ENCODE measurements at places on chromosomes 6 and 20.
A peak's percentile ranks its signal among the peaks of the same experiment; 100 is the strongest.

GRCh38 chr20:2114990-2115681, 13.5 kb downstream of the STK35 start:
- DNase-seq = no peak

DNA sequence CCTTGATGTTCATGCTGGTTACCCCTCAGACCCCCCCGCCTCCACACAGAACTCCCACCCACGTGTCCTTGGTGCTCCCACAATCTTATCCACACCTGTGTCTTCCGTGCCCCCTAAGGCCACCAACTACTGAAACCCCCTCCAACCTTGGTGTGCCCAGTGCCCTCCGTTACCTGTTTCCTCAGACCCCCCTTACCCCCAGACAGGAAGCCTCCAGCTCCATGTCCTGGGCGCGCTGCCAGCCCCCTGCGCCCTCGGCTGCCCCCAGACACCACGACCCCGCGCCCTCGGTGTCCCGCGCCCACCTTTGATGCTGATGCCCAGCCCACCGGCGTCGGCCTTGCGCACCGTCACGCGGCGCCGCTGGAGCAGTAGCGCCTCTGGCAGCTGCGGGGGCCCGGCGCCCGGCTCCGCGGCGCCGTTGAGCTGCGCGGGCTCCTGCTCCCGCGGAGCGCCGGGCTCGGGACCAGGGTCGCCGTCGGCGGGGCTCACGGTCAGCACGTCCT, 504 bp downstream of the SNTA1 start:
- DNase-seq = no peak

DNA sequence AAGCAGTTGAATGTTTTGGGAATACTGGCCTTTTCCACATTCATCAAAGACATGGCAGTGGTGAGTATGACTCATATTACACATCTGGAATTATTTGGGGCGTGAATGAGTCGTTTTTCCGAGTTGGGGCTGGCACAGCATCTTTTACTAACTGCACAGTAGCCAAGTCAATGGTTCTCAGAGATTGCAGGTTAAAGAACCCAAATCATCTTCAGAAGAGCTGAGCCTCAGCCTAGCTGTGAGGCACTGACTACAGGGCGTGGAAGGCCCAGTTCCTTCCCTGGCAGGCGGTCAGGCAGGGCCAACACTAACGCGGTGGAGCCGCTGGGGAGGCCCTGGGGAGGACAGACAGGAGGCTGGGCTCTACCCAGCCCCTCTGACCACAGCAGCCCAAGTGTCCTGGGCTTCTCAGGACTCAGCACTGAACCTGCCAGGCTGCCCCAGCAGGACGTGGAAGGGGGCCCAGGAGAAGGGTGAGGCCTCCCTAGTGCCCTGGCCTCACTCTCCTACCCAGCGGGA, 20.1 kb upstream of the HELZ2 start:
- DNase-seq = peak; percentile 27

DNA sequence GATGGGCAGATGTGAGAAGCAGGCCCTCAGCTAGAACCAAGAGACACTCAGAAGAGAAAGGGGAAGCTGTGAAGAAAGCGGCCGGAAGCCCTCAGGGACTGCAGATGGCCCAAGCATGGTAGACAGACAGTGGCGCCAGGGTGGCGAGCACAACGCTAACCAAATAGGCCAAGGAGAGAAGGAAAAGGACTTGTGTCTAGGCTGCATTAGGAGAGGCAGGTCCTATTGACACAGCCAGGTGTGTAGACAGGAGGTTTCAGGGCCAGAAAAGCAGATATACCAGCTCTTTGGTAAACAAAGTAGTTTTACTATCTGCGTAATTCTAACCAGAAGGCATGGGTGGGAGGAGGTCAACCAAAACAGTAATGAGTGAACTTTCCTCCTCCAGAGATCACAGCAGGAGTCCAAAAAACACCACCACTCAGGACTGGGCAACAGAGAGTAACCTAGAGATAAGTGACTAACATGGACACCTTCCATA, 15.8 kb upstream of the MAP7 start:
- no peak for DNase-seq

GRCh38 chr6:15023448-15023847, 222.4 kb upstream of the JARID2 start:
- DNase-seq = no peak

DNA sequence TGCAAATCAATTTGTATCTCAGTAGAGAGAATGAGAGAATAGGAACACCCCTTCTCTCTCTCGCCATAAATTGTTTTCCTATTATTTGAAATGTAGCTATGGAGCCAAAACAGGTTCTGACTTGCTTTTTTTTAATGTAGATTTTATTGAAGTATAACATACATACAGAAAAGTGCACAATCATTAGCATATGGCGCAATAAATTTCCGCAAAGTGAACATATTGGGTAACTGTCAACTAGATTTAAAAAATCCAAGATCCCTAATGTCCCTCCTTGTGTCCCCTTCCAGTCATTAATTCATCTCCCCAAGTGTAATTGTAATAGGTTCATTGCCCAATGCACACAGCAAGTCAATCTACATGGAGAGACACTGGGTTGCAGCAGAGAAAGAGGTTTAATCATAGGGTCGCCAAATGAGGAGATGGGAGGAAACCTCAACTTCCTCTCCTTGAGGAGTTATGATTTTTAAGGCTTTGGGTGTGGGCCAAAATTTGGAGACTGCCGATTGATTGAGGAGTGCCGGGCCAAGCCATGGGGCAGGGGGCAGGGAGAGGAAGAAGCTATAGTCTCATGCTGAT, 43.3 kb upstream of the TGM3 start:
- DNase-seq = no peak

GRCh38 chr6:52746213-52746612, 17.1 kb downstream of the GSTA2 start:
- no peak for DNase-seq

GRCh38 chr6:36757206-36757605, 59.6 kb downstream of the RAB44 start:
- no peak for DNase-seq

- no peak for DNase-seq
These were observed 93.7 kb upstream of the CD83 start for GRCh38 chr6:14023855-14024254.

DNA sequence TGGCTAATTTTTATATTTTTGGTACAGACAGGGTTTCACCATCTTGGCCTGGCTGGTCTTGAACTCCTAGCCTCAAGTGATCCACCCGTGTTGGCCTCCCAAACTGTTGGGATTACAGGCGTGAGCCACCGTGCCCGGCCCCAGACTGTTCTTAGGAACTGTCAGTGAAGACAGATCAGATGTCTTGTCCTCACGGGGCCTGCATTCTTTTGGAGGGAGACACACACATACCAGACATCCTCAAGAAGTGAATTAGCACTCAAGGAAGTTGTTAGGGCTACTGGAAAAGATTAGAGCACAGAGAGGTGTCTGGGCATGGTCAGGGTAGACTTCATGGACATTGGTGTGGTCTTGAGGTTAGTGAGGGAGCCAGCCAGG, 10.3 kb upstream of the LPIN3 start:
- peak; percentile 34 for DNase-seq

- no peak for DNase-seq
These were observed 2.1 kb upstream of the SOX4 start for GRCh38 chr6:21591446-21591845.

DNA sequence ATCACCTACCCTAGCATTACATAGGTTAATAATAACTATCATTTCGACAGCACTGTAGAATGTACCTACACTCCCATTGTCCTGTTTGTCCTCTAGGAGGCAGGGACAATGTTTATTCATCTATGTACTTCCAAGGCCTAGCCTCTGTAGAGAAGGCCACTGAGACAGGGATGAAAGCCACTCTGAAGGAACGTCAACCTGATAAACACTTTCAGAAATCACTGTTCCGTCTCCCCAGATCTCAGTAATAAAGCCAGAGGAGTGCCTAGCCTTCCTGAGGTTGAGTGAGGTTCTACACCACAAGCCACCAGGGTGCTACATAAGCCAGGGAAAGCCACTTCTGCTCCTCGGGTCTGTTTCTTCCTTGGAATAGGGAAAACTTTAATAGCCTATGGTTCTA, 44.8 kb downstream of the POPDC3 start:
- no peak for DNase-seq

GRCh38 chr6:2940851-2941250, 30.5 kb downstream of the SERPINB6 start:
- no peak for DNase-seq

- DNase-seq = peak; percentile 86
These were observed 24.0 kb downstream of the FGD2 start for GRCh38 chr6:37029249-37029971.

DNA sequence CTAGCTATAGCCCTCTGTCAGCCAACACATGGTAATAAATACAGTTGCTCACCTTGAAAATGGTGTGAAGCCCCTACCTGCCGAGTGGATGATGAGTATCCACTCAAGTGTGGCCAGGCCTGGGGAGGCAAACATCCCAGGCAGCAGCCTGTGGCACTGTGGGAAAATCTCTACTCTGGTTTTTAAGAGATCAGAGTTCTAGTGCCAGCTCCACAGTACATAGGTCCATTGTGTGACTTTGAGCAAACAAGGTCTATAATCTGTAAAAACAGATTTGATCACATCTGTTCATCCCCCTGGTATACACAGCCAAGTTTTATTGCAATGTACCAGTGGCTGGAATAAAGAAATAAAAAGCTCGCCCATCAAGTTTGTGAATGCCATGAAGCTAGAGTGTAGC, 82.7 kb upstream of the ARMC2 start:
- no peak for DNase-seq

DNA sequence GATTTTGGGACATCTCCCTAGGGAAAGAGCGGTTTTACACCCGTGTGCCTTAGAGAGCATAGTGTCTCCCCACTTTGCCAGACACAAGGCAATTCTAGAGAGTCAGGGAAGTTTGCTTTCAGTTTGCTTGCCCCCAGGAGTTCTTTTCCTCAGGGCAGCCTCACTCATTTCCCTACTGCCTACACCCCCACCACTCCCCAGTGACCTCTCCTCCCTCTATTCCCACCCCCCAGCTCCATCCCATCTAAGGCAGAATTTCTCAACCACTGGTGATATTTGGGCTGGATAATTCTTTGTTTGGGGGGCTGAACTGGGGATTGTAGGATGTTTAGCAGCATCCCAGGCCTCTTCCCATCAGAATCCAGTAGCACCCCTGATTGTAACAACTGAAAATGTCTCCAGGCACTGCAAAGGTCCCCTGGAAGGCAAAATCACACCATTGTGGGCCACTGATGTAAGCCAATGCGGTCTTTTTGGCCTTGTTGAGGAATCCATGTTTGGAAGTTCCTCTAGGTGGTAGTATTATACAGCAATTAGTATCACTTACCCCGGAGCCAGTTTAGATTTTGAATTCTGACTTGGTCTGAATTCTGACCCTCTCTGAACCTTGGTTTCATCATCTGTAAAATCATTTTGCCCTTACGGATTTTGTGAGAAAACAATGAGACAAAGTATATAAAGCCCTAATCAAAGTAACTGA, 1.3 kb downstream of the EPPIN start:
- peak; percentile 14 for DNase-seq

GRCh38 chr20:32737371-32738223, 5.7 kb downstream of the COMMD7 start:
- peak; percentile 70 for DNase-seq

- DNase-seq = no peak
These were observed 302.0 kb upstream of the PLCB4 start for GRCh38 chr20:8766868-8767390.

DNA sequence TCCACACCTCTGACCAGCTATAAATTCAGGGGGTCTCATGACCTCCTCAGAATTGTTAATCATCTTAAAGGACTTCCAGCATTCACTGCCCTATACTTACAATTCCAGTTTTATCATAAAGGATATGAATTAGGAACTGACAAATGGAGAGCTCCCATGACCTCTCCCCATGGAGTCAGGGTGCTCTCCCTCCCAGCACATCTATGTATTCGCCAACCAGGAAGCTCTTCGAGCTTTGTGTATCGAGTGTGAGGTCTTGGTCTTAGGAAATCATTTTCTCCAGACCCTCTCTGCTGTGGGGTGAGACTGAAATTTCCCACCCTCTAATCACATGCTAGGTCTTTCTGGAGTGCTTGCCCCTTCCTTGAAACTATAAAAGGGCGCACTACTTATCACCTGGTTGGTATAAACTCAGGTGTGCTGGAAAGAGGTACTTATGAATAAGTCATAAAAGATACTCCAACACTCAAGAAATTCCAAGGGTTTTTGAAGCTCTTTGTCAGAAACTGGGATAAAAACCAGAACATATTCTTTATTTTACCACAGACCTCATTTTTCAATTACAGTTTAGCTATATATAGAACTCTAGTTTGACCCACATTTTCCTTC, 238.4 kb upstream of the OPRM1 start:
- no peak for DNase-seq

- DNase-seq = peak; percentile 67
These were observed 36.7 kb upstream of the AAR2 start for GRCh38 chr20:36199345-36200257.

DNA sequence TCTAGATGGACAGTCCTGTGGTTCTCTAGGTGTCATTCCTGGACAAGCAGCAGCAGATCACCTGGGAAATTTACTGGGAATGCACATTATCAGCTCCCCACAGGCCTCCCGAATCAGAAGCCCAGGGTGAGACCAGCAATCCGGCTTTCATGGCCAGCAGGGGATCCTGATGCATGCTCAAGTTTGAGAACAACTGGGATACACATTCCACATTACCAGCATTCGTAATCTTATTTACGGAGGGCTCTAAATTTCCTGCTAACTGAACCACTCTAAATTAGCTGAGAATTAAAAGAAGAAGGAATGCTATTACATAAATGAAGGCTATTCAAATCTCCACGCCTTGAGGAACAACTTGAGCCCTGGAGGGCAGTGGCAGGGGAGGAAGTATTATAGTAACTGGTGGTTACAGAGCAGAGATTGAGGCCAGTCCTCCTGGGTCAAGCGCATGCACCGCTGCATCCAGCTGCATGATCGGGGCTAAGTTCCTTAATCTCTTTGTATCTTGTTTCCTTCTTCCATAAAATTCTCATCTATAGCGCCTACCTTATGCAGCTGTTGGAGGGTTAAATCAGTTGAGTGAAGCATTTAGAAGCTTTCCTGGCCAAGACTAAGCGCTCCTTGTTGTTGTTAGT, 403.7 kb downstream of the CDH26 start:
- no peak for DNase-seq

DNA sequence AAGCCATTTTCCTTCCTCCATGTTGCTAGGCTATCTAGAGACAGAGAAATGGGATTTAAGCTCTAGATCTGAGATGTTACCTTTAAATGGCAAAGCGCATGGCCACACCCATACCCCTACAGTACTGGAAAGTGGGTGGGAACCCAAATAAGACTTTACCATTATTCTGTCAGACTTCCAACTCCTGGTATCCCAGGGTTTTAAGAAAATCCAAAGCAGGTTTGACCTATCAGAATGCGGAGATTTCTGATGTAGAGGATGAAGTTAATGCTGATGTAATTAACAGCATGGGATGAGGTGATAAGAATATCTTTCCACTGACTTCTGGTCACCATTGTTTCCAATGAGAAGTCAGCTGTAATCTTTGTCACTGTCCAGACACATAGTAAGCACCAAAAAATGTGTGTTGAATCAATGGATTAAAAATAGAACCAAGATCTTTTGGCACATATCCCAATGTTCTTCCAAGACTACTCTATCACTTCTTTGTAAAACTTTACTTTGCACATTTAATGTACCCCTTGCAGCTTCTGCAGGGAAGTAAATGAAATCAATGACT, 140.8 kb upstream of the INSM1 start:
- no peak for DNase-seq
